CD4-positive, alpha-beta T cell treated with Interferon alpha-2 for 1 hour (primary cell): ENCODE measurements at places on chromosomes 6 and 20.

- no peak for DNase-seq
Measured at GRCh38 chr6:4616311-4616710, 159.9 kb upstream of the CDYL start.

DNA sequence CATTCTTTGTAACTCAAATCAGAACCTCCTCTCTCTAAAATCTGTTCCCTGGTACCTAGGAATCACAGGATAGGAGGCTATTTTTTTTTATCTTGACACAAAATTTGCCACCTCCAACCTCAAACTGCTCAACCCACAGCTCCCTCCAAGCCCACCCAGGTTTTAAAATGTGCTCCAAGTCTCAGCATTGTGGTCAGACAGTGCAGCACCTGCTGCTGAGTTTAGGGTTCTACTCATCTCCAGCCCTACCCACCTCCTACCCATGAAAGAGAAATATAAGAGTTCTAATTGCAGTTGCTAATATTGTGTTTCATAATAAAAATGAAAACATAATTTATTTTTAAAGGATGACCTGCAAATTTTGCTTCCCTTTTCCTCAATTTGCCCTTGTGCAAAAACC is 496.5 kb downstream of the MAFB start:
- no peak for DNase-seq

- DNase-seq: no peak
Measured at GRCh38 chr6:168132531-168133167, 53.6 kb upstream of the FRMD1 start.

DNA sequence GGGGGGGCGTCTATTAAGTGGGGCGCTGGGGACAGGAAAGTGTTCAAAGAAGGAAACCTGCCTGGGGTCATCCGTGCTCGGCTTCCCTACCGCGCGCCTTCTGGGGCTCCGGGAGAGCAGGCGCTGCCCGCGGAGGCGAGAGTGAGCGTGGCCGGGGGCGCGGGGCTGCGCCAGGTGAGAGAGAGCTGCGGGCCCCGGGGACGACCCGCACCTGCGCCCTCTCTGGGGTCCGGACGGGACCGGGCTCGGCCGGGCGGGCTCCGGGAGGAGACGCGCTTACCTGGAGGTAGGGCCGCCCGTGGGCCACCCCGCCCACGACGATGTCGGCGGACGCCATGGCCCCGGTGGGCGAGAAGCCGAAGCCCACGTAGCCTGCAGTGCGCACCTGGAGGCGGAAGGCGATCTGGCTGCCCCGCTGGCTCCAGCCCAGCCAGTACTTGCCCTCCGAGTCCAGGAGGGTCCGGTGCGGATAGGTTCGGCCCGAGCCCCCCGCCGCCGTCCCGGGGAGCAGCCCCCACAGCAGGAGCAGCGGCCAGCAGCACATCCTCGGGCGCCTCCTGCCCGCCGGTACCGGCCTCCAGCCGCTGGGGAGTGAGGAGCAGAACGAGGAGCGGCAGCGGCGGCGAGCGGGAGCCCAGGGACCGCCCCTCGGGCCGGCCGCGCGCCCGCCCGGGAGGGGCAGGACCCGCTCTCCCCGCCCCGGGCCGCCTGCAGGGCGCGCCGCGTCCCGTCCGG is at the start of gene MOXD1:
Gene MOXD1, minus strand, starts transcription at position 593 of the 735 bp plus-strand sequence. Its CDS starts 49 bp downstream, at position 544.
- no peak for DNase-seq

DNA sequence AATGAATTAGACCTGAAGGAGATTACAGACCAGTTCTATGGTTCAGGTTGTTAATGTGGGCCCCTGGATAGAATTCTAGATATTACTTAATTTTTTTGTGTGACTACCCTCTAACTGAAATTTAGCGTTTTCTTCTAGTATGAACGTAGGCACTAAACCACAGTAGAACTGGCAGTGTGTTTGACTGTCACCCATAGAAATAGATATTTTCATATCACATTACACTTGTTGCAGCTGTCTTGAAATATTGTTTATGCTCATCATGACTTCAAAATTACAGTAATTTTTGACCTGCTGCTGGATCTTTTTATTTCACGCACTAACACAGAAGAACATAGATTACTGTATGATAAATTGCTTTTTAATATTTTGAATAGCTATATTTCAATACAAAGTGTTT is 31.6 kb downstream of the E2F3 start:
- no peak for DNase-seq

DNA sequence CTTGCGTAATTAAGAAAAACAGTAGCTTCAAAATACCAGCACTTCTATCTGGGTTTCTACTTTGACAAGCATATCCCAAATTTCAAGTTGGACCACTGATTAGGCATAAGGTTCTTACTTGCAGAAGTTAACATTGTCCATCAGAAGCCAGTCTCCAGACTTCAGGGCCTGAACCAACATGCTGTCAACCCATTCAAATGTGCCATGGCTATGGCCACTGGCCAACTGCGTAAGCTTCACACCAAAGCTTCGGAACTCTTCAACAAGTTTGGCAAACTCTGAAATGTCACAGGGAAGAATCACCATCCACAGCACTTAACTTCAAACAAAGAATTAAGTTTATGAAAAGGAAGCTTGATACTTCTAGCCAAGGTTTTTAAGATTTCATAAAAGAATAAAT is 78.0 kb upstream of the LYRM2 start:
- no peak for DNase-seq

DNA sequence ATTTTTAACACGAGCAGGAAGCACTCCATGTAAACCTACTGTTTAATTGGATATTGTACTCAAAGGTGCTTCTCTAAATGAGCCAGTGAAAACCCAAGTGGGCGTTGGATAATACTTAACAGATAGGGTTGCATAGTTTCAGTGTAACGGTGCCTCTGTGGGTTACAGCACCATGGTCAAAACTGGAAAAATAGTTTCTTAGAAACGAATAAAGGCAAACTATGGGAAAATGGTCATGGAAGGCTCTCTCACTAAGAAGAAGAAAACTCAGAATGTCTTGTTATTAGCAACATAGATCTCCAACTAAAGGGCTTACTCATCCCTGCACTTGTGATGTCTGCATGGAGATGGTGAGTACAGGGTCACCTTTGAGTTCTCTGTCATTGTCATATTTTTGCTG is 59.1 kb upstream of the NEDD9 start:
- DNase-seq: no peak

- DNase-seq: no peak
Measured at GRCh38 chr6:100078509-100078908, 84.5 kb upstream of the MCHR2 start.

DNA sequence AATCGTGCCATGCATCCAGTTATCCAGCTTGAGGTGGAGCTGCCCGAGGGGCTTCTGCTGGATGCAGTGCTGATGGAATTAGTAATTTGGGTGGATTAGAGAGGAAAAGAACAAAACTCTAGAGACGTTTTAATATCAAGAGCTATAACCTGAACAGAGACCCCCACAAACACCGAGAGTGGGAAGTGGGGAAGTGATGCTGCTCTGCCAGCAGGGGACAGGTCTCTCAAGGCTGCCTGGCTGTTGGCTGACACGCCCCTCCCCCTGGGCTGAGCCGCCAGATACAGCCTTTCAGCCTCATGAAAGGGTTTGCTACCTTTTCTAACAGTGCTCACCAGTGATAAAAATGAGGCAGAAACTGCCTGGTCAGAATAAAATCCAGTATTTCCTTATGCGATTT is 9.6 kb downstream of the LEMD2 start:
- DNase-seq: no peak

- DNase-seq: no peak
Measured at GRCh38 chr6:95784869-95785268, 207.5 kb downstream of the MANEA start.

- DNase-seq: peak; percentile 64
Measured at GRCh38 chr6:122491919-122492555, 20.4 kb upstream of the SERINC1 start.

- DNase-seq: no peak
Measured at GRCh38 chr20:50427719-50428083, 82.5 kb upstream of the PTPN1 start.

- DNase-seq: peak; percentile 82
Measured at GRCh38 chr20:40991181-40991889, 37.3 kb upstream of the TOP1 start.

DNA sequence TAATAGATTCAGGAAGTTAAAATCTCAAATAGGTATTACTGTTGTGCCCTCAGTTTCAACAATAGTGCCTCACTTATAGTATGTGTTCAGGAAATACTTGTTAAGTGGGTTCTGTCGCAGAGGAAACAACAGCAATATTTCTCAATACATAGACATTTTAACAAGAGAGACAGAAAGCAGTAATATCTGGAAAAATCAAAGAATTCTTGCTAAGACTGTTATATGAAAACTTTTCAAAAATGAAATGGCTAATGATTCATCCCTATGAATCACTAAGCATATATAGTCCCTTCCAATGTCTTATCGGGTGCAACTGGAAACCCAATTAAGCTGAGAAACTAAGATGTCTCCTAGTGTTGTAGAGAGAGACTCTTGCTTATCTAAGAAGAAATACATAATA is 668.9 kb downstream of the TFAP2A start:
- DNase-seq: no peak

DNA sequence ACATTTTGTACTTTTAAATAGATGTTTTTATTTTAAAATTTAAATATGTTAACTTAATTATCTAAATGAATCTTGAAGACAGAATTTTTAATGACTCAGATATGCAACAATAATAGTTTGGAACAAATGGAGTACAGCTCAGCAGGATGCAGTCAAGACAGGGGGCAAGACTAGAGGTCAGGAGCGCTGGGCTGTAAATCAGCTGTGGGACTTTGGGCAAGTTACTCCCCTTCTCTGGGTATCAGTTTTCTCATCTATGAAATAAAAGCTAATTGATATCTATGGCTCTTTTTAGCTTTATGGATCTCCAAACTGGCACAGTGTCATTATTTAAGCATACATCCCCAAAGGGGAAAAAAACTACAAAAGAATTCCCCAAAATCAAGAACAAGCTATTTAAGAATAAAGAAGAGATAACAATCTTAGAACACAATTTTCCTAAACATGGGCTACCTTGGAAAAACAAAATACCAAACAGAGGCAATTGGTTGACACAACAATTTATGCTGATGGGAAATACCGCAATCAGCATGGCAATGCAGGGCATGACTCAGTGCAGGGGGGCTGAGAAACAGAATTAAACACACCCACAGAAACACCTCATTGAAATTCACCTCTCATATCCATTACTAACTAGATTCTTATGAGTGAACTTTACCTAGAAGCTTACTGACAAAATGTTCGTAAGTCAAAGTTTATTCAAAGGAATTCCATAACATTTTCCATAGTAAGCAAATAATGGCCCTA is 188.2 kb downstream of the SIM1 start:
- no peak for DNase-seq

DNA sequence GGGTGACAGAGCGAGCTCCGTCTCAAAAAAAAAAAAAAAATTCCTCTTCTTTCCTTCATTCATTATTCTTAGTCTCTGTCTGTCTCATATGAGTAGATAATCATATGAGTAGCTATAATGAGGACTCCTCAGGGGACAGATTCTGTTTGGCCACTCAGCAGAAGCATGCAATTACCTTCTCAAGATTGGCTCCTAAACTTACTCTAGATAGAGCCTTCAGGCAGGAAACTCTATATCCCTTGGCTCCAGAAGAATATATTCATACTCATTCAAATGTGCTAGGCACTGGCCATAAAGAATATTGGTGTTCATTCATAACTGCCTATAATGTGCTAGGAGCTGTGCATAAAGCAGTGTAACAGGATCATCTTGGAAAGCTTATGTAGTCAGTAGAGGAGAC is 2.2 kb upstream of the ACAT2 start:
- DNase-seq: no peak

DNA sequence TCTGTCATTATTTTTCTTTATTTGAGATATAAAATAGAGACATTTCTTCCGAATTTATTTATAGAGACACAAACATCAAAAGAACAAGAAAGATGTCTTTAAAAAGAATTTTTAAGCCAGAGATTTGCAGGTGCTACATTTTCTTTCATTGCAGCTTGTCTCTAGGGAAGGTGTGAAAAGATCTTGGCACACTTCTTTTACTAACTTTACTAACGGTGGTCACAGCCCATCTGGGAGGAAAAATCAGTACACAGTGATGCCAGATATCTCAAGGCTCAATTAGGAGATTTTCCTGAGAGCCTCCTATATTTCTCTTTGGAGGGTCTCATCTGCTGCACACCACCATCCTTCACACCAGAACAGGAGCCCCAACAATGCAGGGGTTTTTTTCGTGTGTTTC is 29.5 kb downstream of the ABRACL start:
- DNase-seq: no peak

GRCh38 chr20:54711071-54711470 is 235.7 kb downstream of the DOK5 start:
- DNase-seq: no peak

- no peak for DNase-seq
Measured at GRCh38 chr20:63690003-63690897, 6.2 kb upstream of the TNFRSF6B start.

- DNase-seq: peak; percentile 89
Measured at GRCh38 chr20:62143081-62143956, at the start of the genes PSMA7 and SS18L1. Gene PSMA7, minus strand, starts transcription at chr20:62143394. Its CDS starts 91 bp downstream, at chr20:62143303. Gene SS18L1, plus strand, starts transcription at chr20:62143769. Its CDS starts 52 bp downstream, at chr20:62143821.

GRCh38 chr6:117561128-117561527 is 41.2 kb downstream of the GOPC start:
- no peak for DNase-seq
